ENCODE measurements at places on chromosomes 3 and 15.

GRCh38 chr3:72821161-72821781, 27.0 kb downstream of the SHQ1 start:
- no peak for DNase-seq

- DNase-seq: no peak
Observed at GRCh38 chr15:33425142-33425541, 114.4 kb downstream of the RYR3 start.

DNA sequence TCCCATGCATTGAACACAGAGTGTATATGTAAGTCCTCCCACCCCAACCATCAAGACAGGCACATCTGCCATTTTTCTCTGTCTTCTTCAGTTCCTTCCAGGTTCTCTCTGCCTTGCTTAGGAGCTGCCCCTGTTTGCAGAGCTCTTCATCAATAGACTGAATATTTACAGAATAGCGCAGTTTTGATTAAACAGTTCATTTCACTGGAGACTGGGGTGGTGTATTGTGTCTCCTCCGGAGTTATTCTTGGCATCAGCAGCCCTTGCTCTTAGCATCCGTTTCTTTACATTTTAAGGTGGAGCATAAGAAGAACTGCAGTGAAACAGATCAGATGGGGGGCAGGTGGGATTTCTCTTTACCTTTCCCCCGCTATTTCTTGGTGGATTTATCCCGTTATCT, 87.7 kb downstream of the LIPC start:
- no peak for DNase-seq

DNA sequence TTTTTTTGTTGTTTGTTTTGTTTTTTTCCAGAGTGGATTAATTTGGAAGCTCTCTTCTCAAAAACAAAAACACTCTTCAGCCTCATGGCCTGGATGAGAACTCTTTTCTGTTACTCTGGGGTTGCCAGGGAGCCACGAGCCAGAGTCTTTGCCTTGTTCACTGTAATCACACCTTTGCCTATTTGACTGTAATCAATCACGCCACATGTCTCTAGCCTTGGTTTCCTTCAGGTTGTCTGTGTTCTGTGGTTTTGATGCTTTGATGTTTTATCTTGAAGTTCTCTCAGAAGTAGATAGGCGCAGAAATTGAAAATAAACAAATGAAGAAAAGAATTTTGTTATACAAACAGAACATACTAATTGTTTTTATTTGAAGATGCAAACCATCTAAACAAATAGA, 62.3 kb upstream of the IGF1R start:
- DNase-seq: no peak

DNA sequence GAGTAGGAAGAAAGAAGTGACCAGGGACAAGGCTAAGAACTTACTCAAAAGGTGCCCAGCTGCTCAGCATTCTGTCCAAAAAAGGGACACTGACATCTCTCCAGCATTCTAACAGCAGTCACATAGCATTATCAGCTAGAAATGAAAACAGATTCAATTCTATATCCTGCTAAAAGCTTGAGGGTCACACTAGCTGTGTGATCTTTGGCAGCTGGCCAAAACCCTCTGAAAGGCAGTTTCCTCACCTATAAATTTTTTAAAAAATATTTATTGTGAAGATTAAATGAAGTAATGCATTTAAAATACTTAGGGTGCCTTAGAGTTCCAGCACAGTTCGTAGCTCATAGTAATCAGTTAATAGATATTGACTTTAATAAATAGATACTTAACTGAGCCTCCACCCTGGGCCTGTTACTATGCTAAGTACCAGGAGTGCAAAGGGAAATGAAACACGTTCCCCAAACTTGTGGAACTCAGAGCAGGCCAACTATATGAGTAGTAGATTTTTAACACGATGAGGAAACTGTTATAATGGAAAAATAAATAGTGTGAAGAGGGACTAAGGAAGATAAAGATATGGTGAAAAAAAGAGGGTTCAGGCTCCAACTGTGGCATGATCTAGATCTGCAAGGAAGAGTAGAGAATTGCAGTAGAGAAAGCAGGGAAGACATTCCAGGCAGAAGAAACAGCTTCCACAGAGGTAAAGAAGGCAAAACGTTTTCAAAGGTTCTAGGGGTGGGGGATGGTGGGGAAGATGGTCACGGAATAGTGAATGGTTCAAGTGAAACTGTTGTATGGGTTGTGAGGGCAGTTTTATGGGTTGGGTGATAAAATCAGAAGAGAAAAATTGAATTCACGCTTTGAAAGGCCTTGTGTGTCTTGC, 11.4 kb downstream of the CD86 start:
- no peak for DNase-seq

DNA sequence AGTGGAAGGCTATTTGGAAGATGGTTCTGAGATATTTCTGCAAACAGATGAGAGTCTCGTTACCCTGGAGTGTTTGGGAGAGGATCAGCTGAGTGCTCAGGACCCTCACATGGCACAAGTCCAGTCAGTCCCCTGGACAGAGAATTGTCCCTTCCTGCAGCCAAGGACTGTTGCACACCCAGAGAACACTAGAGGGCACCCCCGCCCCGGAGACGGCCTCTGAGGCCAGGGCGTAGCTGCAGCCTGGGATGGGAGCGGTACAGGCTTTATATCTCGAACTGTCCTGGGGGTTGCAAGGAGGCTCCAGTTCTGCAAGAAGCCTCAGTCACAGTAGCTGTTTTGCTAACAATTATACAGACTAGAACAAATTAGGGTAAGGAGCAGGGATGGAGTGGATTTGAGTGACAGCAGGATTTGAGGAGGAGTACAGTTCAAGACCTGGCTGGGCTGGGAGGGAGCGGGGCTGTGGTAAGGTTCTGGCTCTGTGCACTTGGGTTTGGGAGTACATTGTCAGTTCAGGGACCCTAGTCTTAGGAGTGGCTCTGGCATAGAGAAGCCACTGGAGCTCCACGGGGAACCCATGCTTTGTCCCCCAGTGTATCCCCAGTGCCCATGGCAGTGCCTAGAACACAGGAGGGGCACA, 67.6 kb upstream of the HACD2 start:
- DNase-seq: peak; percentile 53

DNA sequence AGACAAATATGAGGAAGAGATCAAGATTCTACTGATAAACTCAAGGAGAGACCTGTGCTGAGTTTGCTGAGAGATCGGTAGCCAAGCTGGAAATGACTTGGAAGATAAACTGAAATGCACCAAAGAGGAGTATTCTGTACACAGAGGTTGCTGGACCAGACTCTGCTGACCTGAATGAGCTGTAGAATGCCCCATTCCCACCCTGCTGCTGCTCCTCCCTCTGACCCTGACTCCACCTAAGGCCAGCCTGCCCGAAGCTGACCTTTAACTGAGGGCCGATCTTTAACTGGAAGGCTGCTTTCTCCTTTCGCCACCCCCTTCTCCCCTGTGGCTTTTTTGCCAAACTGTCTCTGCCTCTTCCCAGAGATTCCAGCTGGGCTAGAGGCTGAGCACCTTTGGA, 34.6 kb downstream of the CDIN1 start:
- DNase-seq: no peak

DNA sequence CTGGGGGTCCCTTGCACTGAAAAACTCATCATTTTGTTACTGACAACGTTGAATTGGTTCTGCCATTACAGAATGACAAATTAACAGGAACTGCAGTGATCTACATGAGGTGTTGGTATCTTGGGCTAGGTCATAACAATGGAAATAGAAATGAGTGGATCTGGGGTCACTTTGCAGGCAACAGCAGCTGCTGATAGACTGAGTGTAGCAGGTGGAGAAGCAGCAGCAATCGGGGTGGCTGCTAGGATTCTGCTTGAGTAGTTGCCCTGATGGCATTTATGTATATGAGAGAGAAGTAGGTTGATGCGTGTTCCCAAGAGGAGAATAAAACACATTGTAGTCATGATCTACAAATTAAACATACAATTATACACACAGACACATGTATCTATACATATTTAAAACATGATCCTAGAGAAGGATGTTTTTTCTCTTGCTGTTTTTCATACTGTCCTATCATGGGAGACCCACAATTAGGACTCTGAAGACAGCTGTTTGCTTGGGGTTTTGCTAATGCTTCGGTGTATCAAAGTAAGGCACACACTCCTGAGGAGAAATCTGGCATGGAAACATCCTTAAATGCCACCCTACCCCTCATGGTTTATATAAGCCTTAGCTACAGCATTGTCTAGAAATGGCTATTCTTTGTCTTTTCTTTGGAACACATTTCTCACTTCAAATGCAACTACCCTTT, 15.8 kb upstream of the THBS1 start:
- DNase-seq: no peak

DNA sequence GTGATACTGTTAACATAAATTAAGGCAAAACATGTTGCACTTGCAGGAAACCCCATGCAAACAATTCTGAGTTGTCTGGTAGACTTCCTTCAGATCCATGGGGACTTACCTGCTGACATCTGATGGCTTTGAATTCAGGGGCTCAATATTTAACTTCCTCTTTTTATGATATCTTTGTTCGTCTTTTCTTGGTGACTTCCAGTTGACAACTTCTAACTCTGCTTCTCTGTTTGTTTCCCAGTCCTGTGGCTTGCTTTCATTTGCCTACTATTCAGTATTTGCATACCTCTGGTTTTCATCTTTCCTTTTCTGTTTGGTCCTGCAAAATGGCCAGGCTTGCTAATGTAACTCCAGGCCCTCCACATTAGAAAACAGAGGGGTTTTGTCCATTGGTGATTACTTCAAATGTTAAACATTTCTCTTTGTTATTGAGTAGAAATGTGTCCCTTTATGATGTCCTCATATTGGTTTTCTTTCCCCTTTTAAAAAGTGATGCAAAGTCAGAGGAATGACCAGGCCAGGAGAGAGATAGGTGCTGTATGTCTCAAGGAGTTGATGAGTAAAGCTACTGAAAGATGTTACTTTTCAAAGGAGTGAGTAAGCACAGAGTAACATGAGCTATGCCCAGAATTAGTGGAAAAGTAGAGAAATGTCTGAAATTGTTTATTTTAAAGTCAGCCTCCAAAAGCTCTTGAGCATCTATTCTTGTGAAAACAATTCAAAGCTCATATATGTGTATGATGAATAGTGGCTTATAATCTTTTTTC, 335.9 kb downstream of the LPP start:
- DNase-seq: no peak

GRCh38 chr3:30774062-30774461, 120.4 kb downstream of the GADL1 start:
- no peak for DNase-seq
